ENCODE measurements at places on chromosomes 1 and 21. TPM values are rescaled to one million over a fixed set of nuclear protein-coding genes. Genes with fewer than 3 reads are reported as not detected.

GRCh38 chr1:202154766-202155477 is 5.5 kb downstream of the PTPN7 start:
- H3K4me1 ChIP-seq = peaks cover 66% of the 10 kb centered on the region
- H3K4me3 ChIP-seq = no peak overlapping the region
- H3K27me3 ChIP-seq = no peaks in the 10 kb centered on the region
- no peak overlapping the region for H3K27ac ChIP-seq

DNA sequence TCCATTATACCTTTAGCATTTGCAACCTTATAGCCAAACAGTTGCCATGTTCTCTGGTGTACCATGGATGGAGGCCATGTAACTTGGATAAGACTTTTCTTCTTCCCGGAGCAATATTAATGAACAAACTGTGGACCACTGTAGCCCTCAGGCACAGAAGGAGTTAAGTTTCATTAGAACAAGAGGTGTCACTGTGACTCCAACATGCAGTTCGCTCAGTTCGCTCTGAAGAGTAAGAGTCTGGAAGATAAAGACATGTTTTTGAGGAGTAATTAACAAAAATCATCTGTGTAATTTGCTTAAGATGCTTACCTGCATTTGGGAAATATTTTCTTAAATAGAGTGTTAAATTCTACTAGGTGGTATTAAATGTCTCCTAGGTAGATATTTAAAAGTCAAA is 4.1 kb downstream of the KIF26B start:
- H3K4me3 ChIP-seq = no peak overlapping the region
- H3K27me3 ChIP-seq = peaks cover 40% of the 10 kb centered on the region
- no peak overlapping the region for H3K27ac ChIP-seq
- DNase-seq = no peak
- H3K4me1 ChIP-seq = peaks cover 28% of the 10 kb centered on the region

UTS2 gene
- not detected for total RNA-seq

DNA sequence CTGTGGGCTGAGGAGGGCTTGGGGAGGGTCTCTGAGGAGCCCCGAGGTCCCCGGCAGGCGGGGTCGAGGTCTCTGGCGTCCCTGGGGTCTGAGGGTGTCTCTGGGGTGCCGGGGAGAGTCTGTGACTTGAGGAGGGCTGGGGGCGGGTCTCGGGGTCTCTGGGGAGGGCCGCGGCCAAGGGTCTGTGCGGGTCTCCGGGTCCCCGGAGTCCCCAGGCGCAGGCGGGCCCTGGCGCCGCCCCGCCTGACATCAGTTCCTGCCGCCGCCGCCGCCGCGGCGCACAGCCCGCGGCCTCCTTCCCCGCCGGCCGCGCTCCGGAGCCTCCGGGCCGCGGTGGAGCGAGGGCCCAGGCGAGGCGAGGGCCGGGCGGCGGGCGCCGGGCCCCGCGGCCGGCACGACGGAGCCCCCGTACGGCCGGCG is at the start of gene PLEKHM2:
Gene PLEKHM2 (plus strand): TSS at position 279 of the 420 bp plus-strand sequence. CDS start 239 bp downstream, outside the sequence.
- peak within 1 kb of the TSS; percentile 89 for H3K27ac ChIP-seq
- DNase-seq = peak; percentile 41
- H3K4me3 ChIP-seq = peak within 1 kb of the TSS; percentile 93
- no peaks in the 10 kb centered on the region for H3K27me3 ChIP-seq
- H3K4me1 ChIP-seq = peaks cover 32% of the 10 kb centered on the region

DNA sequence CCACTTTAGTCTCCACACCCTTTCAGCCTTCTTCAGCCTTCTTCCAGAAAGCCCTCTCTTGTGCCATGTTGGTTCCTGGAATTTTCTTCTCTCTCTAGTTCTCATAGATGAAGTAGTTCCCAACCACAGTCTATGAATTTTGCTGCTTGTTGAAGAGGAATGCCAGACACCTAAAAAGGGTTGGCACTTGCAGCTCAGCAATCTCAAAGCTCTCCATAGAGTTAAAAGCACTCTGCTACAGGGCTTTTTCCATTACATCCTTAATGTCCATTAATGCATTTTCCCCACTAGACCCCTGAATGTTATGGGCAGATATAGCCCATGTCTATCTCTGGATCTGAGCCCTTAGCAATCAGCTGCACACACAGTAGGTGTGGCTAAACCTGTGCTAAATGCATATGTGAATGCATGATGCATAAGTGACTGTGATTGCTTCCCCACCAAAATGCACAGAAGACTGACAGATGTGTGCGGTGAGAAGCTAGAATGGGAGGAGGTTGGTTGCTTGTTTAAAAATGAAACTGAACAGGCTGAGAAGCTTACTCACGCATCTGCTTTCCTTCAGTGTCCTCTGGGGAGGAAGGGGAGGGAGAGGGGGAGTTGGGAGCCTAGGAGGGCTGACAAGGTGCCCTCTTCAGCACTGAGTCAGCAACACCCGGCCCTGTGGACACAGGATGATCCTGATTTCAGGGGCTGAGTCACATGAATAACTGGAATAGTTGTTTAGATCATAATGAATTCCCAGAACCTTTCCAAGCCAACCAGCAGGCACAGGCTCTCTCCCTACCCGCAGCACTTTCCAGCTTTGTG is 146.1 kb upstream of the FGGY start:
- H3K4me3 ChIP-seq = no peak overlapping the region
- H3K36me3 ChIP-seq = no peaks in the 10 kb centered on the region
- DNase-seq = no peak
- H3K27ac ChIP-seq = no peak overlapping the region
- no peaks in the 10 kb centered on the region for H3K27me3 ChIP-seq

- no peak overlapping the region for H3K4me3 ChIP-seq
- H3K27ac ChIP-seq = no peak overlapping the region
- peaks cover 3% of the 10 kb centered on the region for H3K27me3 ChIP-seq
- DNase-seq = no peak
- H3K4me1 ChIP-seq = peaks cover 12% of the 10 kb centered on the region
Measured at GRCh38 chr1:30790850-30791778, 33.5 kb upstream of the LAPTM5 start.

DNA sequence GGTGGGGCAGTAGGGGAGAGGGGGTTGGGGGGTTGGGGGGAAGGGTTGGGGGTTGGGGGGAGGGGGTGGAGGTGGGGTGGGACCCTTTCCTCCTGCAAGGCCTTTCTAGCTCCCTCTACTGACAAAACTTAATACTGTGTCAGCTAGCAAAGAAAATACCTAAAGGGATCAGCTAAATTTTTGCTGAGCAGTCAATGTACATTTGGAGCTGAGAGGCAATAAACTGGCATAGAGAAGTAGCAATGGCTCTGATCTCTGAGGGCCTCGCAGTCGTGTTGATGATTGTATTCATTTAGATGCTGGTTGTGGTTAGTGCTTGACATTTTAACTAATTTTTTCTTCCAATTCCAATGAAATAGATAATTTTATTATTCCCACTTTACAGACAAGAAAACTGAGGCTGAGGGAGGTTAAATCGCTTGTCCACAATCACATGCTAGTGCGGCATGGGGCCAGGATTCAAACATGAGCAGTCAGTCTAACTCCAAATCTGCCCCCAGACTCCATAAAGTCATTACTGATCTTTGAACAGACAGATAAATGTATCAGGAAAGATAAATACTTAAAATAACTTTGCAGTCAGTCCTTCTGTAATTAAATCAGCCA is 357.1 kb downstream of the DISC1 start:
- H3K4me1 ChIP-seq = no peaks in the 10 kb centered on the region
- no peak overlapping the region for H3K27ac ChIP-seq
- no peak overlapping the region for H3K4me3 ChIP-seq
- no peak for DNase-seq

DNA sequence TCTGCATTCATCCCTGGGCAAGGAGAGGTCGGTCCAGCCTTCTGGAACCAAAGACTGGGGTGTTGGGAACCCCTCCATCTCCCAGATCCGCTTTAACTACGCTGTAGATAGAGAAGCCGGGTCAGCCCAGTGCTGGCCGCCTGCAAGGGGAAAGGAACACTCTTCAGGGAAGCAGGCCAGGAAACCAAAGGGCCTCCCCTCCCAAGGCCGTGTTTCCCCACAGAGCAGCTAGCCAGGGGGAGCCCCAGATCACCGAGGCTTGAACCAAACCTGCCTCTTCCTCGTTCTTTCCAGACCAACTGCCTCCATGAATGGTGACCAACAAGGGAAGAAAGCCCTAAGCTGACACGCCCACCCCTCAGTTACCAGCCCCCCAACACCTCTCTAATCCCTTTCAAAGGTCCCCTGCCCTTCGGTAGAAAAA is 1.2 kb upstream of the CHD5 start:
- peaks cover 7% of the 10 kb centered on the region for H3K36me3 ChIP-seq
- no peak for DNase-seq
- H3K4me1 ChIP-seq = peaks cover 21% of the 10 kb centered on the region

DNA sequence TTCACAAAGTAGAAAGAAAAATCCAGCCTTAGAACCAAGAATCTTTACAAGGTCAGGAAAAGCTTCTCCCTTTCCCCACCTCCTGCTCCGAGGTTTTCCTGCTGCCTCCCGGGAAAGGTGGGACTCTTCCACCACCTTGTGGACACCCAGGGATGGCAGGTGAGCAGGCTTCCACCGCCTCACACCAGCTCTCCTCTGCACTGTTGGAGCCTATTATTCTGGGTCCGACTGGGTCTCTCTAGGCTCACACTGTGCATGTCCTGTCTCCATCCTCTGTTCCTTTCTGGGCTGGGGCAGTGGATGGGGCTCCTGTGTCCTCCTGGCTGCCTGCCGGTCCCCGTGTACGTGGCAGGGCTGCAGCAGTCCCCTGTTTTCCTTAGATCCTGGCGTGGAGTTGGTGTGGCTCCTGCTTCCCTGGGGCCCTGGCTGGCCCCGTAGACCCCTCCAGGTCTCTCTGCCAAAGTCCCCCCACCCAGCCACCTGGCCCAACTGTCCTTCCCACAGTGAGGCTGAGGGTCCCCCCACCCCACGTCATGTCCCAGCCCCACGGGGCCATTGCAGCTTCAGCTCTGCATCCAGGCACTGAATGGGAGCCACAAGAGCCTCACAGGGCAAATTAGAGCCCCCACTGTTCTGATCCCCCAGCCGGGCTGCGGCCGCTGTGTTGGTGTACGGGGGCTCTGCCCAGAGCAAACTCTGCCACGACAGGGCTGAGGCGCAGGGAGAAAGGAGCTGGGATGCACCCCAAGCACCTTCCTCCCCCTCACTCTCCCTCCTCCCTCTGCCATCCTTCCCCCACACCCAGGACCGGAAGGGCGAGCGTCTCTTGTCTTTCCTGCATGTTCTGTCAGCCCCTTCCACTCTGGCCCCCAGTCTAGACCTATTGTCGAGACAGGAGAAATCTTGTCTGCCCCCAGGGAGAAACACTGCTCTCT is 3.3 kb upstream of the SLC45A1 start:
- peaks cover 29% of the 10 kb centered on the region for H3K4me1 ChIP-seq
- no peak overlapping the region for H3K4me3 ChIP-seq
- peaks cover 21% of the 10 kb centered on the region for H3K27me3 ChIP-seq
- DNase-seq = peak; percentile 42

DNA sequence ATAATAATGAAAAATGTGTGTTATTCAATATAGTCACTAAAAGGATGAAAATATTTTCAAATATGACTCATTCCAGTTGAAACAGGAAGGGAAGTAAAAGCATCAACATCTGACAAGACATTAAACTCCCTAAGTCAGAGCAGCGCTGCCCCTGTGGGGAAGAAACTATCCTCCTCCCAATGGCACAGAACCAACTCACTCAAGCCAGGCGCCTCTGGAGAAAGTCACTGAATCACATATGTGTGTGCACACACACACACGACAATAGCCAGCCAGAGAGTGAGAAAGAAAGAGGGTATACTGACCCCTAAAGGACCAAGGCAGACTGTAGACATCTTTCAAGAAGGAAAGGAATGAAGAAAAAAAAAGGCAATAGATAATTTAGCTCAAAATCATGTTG is 126.9 kb downstream of the SETD4 start:
- no peak overlapping the region for H3K27ac ChIP-seq
- no peaks in the 10 kb centered on the region for H3K36me3 ChIP-seq
- peaks cover 6% of the 10 kb centered on the region for H3K4me1 ChIP-seq
- H3K27me3 ChIP-seq = no peaks in the 10 kb centered on the region
- H3K4me3 ChIP-seq = no peak overlapping the region
- peak; percentile 54 for DNase-seq

ENAH gene
- not detected for total RNA-seq

KRTAP13-2 gene
- total RNA-seq = not detected

DNA sequence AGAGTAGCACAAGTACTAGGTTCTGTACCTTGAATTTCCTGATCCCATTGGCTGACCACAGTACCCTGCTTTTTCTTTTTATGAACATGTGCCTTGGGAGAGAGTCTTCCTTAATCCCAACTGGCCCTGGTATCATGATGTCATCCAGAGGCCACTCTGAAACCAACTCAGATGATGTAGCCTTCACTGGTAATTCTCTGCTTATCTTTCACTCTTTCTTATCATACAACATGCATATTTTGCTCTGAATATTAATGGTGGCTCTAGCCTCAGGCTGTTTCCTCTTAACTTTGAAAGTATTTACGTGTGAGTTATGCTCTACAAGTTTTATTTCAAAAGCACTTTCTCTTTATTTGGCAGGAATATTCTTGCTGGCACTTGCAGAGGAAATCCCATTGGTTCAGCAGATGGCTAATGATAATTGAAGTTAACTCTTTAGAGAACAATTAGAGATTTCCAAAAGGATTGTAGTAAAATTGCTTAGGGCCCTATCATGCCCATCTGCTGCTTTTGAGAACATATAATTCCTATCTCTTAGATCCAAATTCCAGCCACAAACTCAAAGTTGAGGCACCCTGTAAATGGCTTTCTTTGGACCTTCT is 86.1 kb downstream of the PTGER3 start:
- H3K4me3 ChIP-seq = no peak overlapping the region

GRCh38 chr1:88610687-88611086 is 73.4 kb upstream of the PKN2 start:
- no peak for DNase-seq
- H3K27ac ChIP-seq = no peak overlapping the region
- no peak overlapping the region for H3K4me3 ChIP-seq
- no peaks in the 10 kb centered on the region for H3K4me1 ChIP-seq

FCMR gene
- 171 TPM for total RNA-seq

IL20 gene
- not detected for total RNA-seq

- no peak for DNase-seq
- H3K4me1 ChIP-seq = peaks cover 1% of the 10 kb centered on the region
- H3K27me3 ChIP-seq = peaks cover 2% of the 10 kb centered on the region
- no peaks in the 10 kb centered on the region for H3K36me3 ChIP-seq
Measured at GRCh38 chr21:37551993-37552355, 185.4 kb downstream of the DYRK1A start.

ADPRS gene
- total RNA-seq = 24.6 TPM

- peaks cover 3% of the 10 kb centered on the region for H3K4me1 ChIP-seq
- no peaks in the 10 kb centered on the region for H3K27me3 ChIP-seq
- H3K4me3 ChIP-seq = no peak overlapping the region
Measured at GRCh38 chr1:231844986-231845502, 218.5 kb downstream of the DISC1 start.

RABIF gene
- 9.1 TPM for total RNA-seq

- H3K4me3 ChIP-seq = no peak overlapping the region
- no peak overlapping the region for H3K27ac ChIP-seq
- H3K4me1 ChIP-seq = no peaks in the 10 kb centered on the region
- no peak for DNase-seq
- no peaks in the 10 kb centered on the region for H3K36me3 ChIP-seq
Measured at GRCh38 chr21:31254131-31254530, 89.9 kb downstream of the TIAM1 start.

DNA sequence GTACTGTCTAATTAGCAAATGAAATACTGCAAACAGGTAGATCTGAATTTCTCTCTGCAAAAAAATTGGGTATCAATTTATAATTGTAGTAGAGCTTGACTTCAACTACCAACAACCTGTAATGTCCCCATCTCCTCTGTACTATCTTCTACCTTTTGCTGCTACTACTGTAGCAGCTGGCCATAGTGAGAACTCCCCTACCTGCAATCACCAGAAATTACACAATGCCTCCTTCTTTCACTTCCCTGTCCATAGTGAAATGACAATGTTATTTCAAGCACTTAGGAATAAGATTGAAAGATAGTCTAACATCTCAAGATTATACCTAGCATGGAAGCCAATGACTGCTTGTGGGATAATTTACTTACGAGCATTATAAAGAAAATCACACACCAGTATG is 100.4 kb downstream of the ACBD6 start:
- H3K4me3 ChIP-seq = no peak overlapping the region
- H3K27ac ChIP-seq = no peak overlapping the region
- H3K27me3 ChIP-seq = no peaks in the 10 kb centered on the region
- H3K4me1 ChIP-seq = no peaks in the 10 kb centered on the region
- no peak for DNase-seq
